Fibroblast of lung (primary cell): ENCODE measurements at places on chromosomes 7 and 10. TPM values are rescaled to one million over a fixed set of nuclear protein-coding genes. Genes with fewer than 3 reads are reported as not detected.

The CHN2 gene
- 0.33 and 1.3 TPM in 2 replicates for total RNA-seq

The TMEM168 gene
- 14.1 and 19.3 TPM in 2 replicates for total RNA-seq

The GNAT3 gene
- total RNA-seq, result not detected in 2 replicates

The NEUROG3 gene
- not detected in 2 replicates for total RNA-seq

The OR9A2 gene
- not detected in 2 replicates for total RNA-seq

The PLAC9 gene
- 15.7 and 16.7 TPM in 2 replicates for total RNA-seq

The FAM25G gene
- total RNA-seq, result not detected in 2 replicates

The PNLIP gene
- not detected in 2 replicates for total RNA-seq

The CYP2E1 gene
- total RNA-seq, result 0.26 and 0.50 TPM in 2 replicates

The UTF1 gene
- total RNA-seq, result not detected in 2 replicates

The PALS2 gene
- total RNA-seq, result 18.5 and 27.0 TPM in 2 replicates

The VWDE gene
- under 0.01 and 0.17 TPM in 2 replicates for total RNA-seq

The ANK3 gene
- total RNA-seq, result 0.50 and 1.3 TPM in 2 replicates

The MBLAC1 gene
- 1.8 and 2.5 TPM in 2 replicates for total RNA-seq

The GIMAP1 gene
- under 0.01 TPM in 2 replicates for total RNA-seq

The CCL24 gene
- total RNA-seq, result not detected in 2 replicates

The TMEM184A gene
- total RNA-seq, result under 0.01 TPM in 2 replicates

The TMEM236 gene
- total RNA-seq, result under 0.01 and 0.17 TPM in 2 replicates

The PBLD gene
- 2.8 and 5.1 TPM in 2 replicates for total RNA-seq

The ARHGAP22 gene
- total RNA-seq, result 21.3 and 75.5 TPM in 2 replicates

The CFTR gene
- total RNA-seq, result under 0.01 and 0.26 TPM in 2 replicates

The WNT8B gene
- not detected in 2 replicates for total RNA-seq

The TACR2 gene
- total RNA-seq, result 0.17 and 0.26 TPM in 2 replicates

The CACNA2D1 gene
- total RNA-seq, result 45.7 and 64.4 TPM in 2 replicates

The SLC25A28 gene
- total RNA-seq, result 22.6 and 30.7 TPM in 2 replicates

The ZSWIM8 gene
- total RNA-seq, result 47.0 and 60.9 TPM in 2 replicates

The CHAT gene
- total RNA-seq, result not detected in 2 replicates

The PLXNA4 gene
- 1.2 and 1.8 TPM in 2 replicates for total RNA-seq

The CFAP58 gene
- 0.26 and 0.33 TPM in 2 replicates for total RNA-seq

The COL28A1 gene
- under 0.01 and 0.17 TPM in 2 replicates for total RNA-seq

The C7orf57 gene
- total RNA-seq, result not detected in 2 replicates

The OR2A12 gene
- not detected in 2 replicates for total RNA-seq

The DGKI gene
- 1.3 and 2.1 TPM in 2 replicates for total RNA-seq

The BICC1 gene
- total RNA-seq, result 62.7 and 64.7 TPM in 2 replicates

The NFKB2 gene
- total RNA-seq, result 16.7 and 23.3 TPM in 2 replicates

The RBP4 gene
- not detected in 2 replicates for total RNA-seq

The GRB10 gene
- 40.8 and 64.1 TPM in 2 replicates for total RNA-seq

The OR2A1 gene
- total RNA-seq, result under 0.01 and 0.17 TPM in 2 replicates

The HOXA3 gene
- 1.5 TPM in 2 replicates for total RNA-seq

The TDRD1 gene
- total RNA-seq, result 0.26 TPM in 1 of 2 replicates, not detected in the other

The HABP2 gene
- total RNA-seq, result not detected in 2 replicates
